ENCODE measurements at places on chromosomes 5 and 9.

DNA sequence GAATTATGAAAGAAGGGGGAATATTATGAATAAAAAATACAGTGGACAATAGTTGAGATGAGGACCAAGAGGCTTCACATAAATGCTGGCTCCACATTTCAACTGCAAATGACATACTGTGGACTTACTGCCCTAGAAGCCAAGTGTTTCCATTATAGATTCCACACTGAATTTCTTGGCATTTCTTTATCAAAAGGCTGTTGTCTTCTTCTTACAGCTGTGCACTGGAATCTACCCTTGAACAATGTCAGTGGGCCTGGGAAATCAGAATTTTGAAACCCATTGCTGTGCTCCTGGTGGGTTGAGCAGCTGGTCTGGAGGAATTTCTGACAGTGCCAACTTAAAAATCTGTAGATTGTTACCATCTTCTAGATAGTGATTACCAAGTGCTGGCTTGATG lies 49.9 kb downstream of the TNC start:
- no peak for DNase-seq

GRCh38 chr5:124889850-124890249 lies 143.4 kb upstream of the ZNF608 start:
- DNase-seq = peak; percentile 34

- peak; percentile 89 for DNase-seq
Observed at GRCh38 chr9:131405428-131405827, 11.5 kb downstream of the PRRC2B start.

GRCh38 chr5:180470966-180471582 lies 23.1 kb upstream of the CNOT6 start:
- DNase-seq = peak; percentile 46

DNA sequence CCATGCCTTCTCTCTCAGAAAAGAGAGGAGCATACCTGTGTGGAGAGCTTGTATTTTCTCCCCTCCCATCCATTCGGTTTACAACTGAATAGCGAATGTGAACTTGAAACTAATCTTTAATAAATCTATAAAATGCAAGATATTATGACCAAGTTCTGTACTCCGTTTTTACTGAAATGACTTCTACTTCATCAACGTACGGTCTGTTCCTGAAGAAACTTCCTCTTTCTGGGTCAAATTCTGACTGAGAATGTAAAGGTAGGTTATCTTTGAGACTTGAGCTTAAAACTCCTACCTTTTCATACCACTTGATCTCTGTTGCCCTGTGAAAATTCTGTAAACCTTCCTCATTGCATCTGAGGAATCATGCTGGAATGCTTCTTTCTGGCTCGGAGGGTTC lies 4.2 kb upstream of the CTNNAL1 start:
- no peak for DNase-seq

Measured in fibroblast of skin of right quadriceps (primary cell).